ENCODE measurements at places on chromosomes 7 and 10. TPM values are rescaled to one million over a fixed set of nuclear protein-coding genes. Genes with fewer than 3 reads are reported as not detected.

The HGF gene
- not detected for total RNA-seq

The CYP26A1 gene
- not detected for total RNA-seq

The TFR2 gene
- 2.3 TPM for total RNA-seq

The HMX2 gene
- not detected for total RNA-seq

The MRLN gene
- total RNA-seq: 0.56 TPM

The ZFAND4 gene
- 34.5 TPM for total RNA-seq

The BAMBI gene
- 2.5 TPM for total RNA-seq

The C7orf57 gene
- not detected for total RNA-seq

The CPA4 gene
- not detected for total RNA-seq

The OR13A1 gene
- not detected for total RNA-seq

The SLC18A2 gene
- 1.2 TPM for total RNA-seq

The PVRIG gene
- 33.2 TPM for total RNA-seq

The SSMEM1 gene
- not detected for total RNA-seq

The ADRB1 gene
- total RNA-seq: 0.08 TPM

The MET gene
- 0.14 TPM for total RNA-seq

The C10orf71 gene
- total RNA-seq: not detected

The TBRG4 gene
- 105 TPM for total RNA-seq

The IGFBP3 gene
- total RNA-seq: 8.0 TPM

The ARHGAP22 gene
- total RNA-seq: not detected

The TAS2R41 gene
- total RNA-seq: 0.73 TPM
